ENCODE measurements at places on chromosomes 6 and 20. TPM values are rescaled to one million over a fixed set of nuclear protein-coding genes. Genes with fewer than 3 reads are reported as not detected.

The GABRR1 gene
- total RNA-seq, result not detected

The TRIM31 gene
- total RNA-seq, result not detected

The GUCA1A gene
- not detected for total RNA-seq

The CST5 gene
- total RNA-seq, result not detected

The B3GALT4 gene
- total RNA-seq, result 8.2 TPM

The TENT5A gene
- total RNA-seq, result 24.3 TPM

The ULBP2 gene
- total RNA-seq, result 0.88 TPM

The PNPLA1 gene
- not detected for total RNA-seq

DNA sequence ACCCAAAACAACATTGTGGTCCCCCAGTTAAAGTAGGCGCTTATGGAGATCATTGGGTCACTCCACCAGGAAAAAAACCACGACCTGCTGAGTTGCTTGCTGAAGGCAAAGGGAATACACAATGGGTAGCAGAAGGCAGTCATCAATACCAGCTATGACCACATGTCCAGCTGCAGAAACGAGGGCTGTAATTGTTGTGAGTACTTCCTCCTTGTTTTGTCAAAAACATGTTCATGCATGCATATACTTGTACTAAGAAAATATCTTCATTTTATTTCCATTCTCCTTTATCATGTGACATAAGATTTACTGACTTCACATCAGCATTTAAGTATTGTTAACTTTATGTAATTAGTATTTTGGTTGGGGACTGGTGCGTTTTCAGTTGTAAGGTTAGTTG is 16.9 kb downstream of the SERINC1 start:
- no peak for DNase-seq

- no peak for DNase-seq
Measured at GRCh38 chr20:21665687-21666446, 39.6 kb upstream of the PAX1 start.

DNA sequence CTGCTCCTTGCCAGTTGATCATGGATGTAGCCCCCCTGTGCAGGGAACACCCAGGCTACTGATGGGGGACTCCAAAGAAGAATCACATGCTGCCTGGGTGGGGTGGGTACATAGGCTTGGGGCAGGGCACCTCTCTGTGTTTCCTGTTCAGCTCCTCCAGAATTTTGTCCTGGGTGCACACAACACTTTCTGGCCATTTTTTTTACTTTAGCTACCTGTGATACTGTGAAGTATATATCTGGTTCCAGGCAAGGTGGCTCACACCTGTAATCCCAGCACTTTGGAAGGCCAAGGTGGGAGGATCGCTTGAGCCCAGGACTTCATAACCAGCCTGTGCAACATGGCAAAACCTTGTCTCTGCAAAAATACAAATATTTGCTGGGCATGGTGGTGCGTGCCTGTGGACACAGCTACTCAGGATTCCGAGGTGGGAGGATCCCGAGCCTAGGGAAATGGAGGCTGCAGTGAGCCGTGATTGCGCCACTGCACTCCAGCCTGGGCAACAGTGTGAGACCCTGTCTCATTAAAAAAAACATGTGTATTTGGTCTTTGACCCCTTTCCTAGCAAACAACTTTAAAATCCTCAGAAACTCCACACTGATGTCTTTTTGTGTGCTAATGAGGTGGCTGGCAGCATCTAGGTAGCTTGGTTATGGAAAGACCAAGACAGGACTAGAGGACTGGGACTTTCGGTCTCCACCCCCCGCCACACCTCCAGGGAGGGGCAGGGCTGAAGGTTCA is 14.1 kb downstream of the SLC4A11 start:
- DNase-seq, result no peak

- DNase-seq, result no peak
Measured at GRCh38 chr6:88105741-88106340, 58.2 kb downstream of the SPACA1 start.

DNA sequence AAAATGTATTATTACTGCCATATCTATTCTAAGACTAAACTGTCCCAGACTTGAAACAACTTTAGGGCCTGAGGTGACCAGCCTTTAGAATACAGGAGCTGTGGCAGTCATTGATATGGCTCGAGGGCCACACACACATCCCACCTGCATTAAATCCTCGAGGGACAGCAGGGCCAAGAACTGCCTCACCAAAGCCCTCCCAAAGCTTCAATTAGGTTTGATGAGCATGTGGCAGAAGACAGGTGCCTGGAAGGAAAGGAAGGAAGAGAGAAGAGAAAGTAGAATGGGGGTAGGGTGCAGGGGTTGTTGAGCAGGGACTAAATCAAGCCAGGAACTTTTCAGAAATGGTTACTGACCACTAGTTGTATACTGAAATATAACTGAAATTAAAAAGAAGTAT is 115.0 kb downstream of the PDSS2 start:
- no peak for DNase-seq

DNA sequence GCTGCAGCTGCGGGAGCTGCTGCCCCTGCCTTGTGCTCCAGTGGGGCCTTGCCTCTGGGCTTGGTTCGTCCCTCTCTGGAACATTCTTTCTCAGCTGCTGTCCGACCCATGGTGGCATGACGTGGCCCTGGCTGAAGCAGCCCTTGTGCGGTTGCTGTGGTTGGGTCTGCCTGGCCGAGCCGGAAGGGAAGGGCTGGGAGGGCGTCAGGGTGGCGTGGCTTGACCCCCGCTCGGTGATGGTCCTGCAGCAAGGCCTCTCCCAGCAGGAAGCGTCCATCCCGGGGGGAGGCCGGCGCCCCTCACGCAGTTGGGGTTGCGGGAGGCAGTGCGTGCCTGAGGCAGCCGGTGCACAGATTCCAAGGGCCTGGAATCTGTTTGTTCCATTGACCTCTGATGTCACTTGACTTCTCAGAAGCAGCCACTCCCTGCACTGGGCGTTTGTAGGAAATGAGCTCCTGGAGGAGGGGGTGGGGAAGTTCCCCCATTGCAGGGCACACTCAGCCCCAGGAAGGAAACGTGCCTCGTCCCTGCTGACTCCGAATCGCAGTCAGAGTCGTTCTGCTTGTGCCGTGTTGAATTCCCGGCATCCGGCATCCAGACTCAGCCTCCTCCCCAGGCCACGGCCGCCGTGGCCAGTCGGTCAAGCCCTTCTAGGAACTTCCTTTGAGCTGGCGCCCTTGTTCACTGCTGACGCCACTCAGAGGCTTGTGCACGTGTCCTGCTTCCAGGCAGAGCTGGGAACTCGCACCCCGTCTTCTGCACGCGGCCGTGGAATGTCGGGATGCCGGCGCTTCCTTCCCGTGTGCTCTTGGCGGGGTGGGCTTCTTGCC is 9.7 kb upstream of the TNFRSF6B start:
- no peak for DNase-seq

- DNase-seq, result no peak
Measured at GRCh38 chr6:70151616-70152015, 151.3 kb downstream of the COL9A1 start.

- no peak for DNase-seq
Measured at GRCh38 chr6:52610745-52611355, 34.0 kb upstream of the TRAM2 start.

GRCh38 chr6:38100380-38100779 is 280.9 kb downstream of the ZFAND3 start:
- DNase-seq, result no peak

DNA sequence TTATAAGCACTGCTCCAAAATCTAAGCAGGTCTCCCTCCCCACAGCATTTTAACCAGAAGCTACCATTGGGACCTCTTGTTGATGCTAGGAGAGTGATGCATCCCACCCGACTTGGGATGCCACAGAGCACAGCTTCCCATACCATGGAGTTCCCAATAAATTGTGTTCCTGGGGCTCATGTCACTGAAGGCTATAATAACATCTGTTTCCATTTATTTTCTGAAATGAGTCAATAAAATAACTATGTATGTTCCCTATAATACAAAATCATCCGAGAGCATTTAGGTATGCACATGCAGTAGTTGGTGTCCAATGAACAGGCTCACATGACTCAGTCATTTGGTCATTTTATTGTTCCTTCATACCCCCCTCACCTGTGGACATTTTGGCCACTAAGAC is 204.2 kb downstream of the TBC1D7 start:
- no peak for DNase-seq

DNA sequence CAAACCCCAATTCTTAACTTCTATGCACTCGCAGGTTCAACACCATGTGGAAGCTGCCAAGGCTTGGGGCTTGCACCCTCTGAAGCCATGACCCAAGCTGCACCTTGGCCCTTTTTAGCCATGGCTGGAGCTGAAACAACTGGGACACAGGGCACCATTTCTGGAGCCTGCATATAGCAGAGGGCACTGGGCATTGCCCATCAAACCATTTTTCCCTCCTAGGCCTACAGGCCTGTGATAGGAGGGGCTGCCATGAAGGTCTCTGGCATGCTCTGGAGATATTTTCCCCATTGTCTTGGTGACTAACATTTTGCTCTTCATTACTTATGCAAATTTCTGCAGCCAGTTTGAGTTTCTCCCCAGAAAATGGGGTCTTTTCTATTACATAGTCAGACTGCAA is 484.7 kb downstream of the EPHA7 start:
- DNase-seq, result no peak

GRCh38 chr6:64225503-64225902 is 589.9 kb downstream of the PHF3 start:
- no peak for DNase-seq

- DNase-seq, result no peak
Measured at GRCh38 chr6:2007165-2007564, 238.2 kb downstream of the GMDS start.

GRCh38 chr6:147823936-147824335 is 315.4 kb downstream of the SAMD5 start:
- no peak for DNase-seq

GRCh38 chr6:142074516-142074915 is 58.2 kb upstream of the GJE1 start:
- DNase-seq, result no peak

GRCh38 chr6:159513914-159514313 is 179.1 kb downstream of the SOD2 start:
- no peak for DNase-seq

- no peak for DNase-seq
Measured at GRCh38 chr6:154606457-154606856, 96.0 kb upstream of the CNKSR3 start.

All from breast epithelium (tissue), 4 donors.